ENCODE measurements at places on chromosomes 5 and 9.

- no peak for DNase-seq
These were observed 33.9 kb downstream of the EPB41L4B start for GRCh38 chr9:109286981-109287380.

DNA sequence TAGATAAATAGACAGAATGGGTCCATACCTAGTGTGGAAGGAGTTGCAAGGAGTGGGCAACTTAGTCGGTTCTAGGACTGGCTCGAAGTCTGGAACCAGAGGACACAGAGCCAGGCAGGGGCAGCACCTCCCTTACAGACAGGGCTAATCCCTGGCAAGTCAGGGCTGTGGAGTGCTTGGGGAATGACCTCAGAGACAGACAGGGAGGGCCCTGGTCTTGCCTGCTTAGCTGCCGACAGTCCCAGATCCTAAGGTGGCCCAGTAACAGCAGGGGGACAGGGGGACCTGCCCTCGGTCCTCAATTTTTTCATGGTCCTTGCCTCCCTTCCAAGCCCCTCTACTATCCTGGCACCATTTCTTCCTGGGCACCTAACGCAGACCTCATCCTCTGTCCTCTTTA, 222.4 kb upstream of the TNC start:
- no peak for DNase-seq

GRCh38 chr5:592158-592557, 20.0 kb upstream of the CEP72 start:
- no peak for DNase-seq

DNA sequence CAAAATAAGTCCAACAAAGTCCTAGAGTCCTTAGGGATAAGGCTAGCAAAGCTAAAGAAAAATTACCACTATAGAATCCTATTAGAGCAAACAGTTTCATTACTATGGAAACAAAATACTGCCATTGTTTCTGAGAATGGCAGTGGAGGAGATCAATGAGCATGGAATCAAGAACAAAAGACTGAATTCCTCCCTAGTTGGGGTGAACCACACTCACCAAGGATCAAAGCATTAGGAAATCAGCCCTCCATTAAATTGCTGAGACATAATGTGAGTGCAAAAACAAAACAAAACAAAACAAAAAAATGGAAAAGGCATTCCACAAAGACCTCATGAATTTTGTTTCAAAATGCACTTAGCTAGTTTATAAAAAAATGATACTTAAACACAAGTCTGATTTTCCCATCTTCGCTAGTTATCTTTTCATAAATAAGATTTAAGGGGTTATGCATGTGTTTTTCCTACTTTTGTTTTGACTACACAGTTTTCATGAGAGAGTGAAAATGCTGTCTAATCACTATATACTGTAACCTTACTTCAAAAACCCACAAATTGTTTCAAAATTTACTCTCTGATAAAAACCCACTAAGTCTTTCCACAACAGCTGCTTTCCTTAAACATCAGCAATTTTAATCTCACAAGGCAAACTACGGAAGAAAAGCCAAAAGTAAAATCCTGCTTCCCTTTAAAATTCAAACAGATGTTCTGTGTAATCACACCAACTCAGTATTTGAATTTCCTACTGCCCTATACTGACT, 9.7 kb downstream of the SERINC5 start:
- DNase-seq = no peak

GRCh38 chr5:96789794-96790330, 17.9 kb downstream of the ERAP1 start:
- DNase-seq = no peak

GRCh38 chr5:181200816-181201215, 4.2 kb downstream of the TRIM7 start:
- DNase-seq = no peak

DNA sequence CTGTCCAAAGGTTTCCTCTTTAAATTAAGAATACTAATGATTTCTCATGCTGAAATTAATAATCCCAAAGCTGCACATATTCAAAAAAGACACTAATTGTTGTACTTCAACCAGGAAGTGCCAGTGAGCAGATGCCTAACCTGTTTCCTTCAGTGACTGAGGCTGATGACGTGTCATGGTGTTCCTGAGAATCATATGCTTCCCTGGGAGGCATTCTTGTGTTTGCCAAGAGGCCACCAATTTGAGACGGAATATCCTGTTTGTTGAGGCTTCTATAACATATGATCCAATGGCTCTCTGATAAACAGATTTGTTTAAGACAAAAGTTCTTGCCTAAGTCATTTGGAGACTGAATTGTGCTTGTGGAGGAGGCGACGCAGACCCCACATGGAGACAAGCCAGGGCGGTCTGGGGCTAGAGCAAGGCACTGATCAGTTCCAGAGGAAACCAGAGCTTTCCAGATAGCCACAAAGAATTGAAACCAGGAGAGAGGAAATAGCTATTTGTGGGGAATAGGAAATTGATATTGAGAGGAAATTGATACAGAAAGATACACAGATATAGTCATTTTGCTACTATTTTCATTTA, 66.4 kb upstream of the ZNF608 start:
- no peak for DNase-seq

DNA sequence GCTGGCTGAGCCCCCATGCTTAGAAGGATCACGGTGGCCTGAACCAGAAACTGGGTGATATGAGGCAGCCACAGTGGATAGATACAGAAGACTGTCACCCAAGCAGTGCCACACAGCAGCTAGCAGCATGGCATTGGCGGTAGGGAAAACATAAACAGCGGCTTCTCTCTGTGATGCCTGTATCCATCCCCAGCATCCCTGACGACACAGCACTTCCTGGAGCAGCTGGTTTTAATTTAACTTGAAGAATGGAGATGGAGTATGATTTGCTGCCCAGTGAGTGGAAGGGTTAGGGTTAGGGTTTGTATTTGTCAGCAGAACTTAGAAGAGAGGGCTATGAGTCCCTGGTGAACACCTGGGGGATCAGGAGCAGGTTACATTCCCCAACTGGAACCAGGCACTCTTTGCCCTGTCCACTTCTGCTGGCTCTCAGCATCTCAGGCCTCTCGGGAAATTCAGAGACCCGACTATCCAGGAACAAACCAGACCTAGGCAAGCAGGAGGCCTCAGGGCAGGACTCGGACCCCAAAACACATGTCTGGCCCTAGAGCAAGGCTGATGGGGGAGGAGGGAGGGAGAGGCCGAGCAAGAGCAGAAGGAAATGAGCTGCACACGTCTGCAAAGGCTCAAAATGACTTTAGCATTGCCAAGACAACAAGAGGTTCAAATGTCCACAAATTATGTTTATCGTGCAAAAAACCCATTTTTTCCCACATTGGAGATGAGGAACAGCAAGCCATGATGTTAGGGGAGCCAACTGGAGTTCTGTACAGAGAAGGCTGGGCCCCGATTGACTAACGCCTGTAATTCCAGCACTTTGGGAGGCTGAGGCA, 6.5 kb upstream of the GGTA1 start:
- DNase-seq = no peak

DNA sequence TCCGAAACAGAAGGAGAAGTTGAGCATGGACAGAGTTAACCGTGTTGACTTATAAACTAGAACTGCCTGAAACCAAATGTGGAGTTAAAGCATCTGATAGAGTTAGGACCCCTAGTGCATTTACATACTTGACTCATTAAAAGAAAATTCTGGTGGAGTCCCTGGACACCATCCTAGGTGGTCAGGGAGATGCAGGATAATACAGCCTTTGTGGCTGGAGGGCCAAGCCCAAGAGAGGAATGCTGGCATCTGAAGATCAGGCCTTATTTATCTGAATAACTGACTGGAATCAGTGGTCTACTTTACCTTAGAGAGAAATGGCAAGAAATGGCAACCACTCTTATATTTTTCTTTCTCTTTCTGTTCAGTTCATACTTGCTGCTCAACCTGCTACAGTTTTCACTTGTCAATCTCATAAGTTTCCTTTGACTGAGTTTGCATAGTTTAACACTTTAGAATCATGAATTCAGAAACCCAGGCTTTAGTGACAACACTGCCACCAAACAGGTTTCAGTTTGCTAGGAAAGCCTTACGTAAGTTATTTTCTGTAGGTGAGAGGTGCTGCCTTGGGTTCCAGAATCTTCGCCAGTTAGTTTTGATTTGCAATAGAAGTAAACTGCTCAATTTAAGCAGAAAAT, 10.2 kb downstream of the CMYA5 start:
- DNase-seq = no peak

- DNase-seq = no peak
These were observed 6.0 kb downstream of the RASEF start for GRCh38 chr9:83056911-83057310.

DNA sequence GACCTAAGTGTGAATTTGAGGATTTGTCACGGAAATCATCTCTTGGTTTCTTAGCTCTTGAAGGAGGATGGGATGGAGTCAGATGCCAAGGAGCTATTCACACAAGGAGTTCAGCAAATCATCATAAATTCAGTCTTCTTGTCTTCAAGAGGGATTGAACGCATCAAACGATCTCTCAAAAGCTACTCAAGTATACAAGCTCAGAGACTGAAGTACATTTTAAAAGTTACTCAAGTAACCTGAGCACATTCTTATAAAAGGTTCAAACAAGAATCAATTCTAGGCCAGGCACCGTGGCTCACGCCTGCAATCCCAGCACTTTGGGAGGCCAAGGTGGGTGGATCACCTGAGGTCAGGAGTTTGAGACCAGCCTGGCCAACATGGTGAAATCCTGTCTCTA, 21.1 kb upstream of the GOLPH3 start:
- DNase-seq = no peak

DNA sequence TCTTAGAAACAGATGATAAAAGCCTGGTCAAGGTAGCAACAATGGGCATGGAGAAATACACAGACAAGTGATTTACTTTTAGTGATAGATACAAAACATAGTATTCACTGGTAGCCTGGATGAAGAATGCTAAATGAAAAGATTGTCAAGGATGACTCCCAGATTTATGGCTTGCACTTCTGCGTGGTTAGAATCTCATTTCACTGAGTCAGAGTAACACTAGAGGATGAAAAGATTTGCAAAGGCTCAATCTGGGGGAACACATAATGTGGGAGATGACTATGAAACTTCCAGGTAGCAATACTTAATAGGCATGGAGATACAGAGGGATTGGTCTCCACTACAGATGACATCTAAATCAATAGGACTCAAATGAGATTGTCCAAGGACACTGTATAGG, 38.4 kb downstream of the AGTPBP1 start:
- no peak for DNase-seq

GRCh38 chr5:95857185-95857945, 34.8 kb upstream of the GLRX start:
- no peak for DNase-seq

- DNase-seq = no peak
These were observed 103.3 kb upstream of the WWC1 start for GRCh38 chr5:168188182-168188581.

DNA sequence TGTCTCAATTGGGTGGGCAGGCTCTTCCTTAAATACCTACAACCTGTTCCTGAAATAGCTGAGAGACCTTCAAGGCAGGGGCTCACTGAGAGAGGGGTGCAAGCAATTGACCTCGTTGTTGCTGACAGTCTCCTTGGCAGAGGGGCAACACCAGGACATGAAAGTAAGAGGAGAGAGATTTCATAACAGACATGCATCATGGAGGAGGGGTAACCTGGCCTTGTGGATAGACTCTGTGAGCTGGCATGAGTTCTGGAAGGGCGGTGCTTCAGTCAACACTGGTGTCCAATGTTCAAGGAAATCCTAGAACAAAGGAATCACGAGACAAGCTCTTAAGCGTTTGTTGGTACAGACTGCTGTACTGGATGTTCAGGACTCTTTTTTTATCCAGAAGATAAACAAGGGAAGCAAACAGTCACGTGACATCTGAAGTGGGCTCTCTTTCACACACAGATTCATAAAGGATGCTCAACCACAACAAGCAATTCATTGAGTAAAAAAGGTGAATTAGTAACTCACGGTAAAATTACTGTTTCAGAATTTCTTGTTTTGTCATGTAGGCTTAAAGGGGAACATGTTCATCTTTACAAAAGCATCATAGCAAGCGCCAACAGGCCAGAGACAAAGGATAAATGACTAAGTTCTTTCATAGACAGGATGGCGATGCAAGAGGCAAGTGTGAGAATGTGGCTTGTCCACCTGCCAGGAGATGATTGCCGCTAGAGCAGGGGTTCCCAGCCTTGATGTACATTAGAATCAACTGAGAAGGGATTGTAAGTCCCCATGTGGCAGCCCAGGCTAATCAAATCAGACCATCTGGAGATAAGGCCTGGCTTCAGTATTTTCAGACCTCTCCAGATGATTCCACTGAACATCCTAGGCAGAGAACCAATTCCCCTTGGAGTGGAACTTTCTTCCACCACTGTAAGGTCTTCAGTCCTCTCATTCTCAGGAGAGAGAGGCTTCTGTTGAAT, 20.7 kb downstream of the ANKRA2 start:
- DNase-seq = no peak

GRCh38 chr5:54187694-54188093, 122.7 kb downstream of the ARL15 start:
- no peak for DNase-seq

GRCh38 chr5:74761241-74761640, 5.7 kb downstream of the GFM2 start:
- DNase-seq = no peak

- DNase-seq = no peak
These were observed 127.8 kb upstream of the RAPGEF1 start for GRCh38 chr9:131867611-131868192.

DNA sequence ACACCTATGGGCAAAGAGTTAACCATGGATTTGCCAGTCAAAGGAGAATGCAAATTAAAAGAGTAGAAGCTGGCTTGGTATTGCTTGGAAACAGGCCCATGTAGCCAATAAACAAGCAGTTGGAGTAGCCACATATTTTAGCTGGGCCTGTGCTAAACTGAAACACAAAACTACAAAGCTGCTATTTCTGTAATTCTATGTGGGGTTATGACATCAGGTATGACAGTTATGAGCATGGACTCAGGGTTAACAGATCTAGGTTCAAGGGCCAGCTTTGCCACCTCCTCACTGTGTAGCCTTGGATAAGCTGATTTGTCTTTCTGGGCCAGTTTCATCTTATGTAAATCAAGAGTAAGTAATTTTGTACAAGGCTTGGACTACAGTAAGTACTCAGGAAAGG, 142.7 kb downstream of the PIP5K1B start:
- no peak for DNase-seq

DNA sequence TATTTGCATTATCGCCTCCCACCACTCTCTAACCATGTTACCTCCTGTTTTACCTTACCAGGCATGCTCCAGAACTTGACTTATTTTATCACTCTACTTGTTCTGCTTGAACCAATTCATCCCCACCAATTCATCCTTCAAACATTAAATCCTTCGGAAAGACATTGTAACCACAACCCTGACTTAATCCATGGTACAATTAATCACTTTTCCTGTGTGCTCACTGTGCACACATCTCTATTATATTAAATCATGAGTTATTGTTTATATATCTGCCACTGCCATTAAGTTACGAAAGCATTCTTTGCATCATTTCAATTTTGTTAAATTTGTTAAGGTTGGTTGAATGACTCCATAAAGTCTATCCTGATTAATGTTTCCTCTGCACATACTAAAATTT, 7.4 kb upstream of the C5orf46 start:
- DNase-seq = no peak
